ENCODE measurements at places on chromosomes 4 and X. TPM values are rescaled to one million over a fixed set of nuclear protein-coding genes. Genes with fewer than 3 reads are reported as not detected.

The LUZP4 gene
- total RNA-seq, result not detected

GRCh38 chrX:153739754-153740486 is 15.3 kb downstream of the ABCD1 start:
- DNase-seq, result no peak

DNA sequence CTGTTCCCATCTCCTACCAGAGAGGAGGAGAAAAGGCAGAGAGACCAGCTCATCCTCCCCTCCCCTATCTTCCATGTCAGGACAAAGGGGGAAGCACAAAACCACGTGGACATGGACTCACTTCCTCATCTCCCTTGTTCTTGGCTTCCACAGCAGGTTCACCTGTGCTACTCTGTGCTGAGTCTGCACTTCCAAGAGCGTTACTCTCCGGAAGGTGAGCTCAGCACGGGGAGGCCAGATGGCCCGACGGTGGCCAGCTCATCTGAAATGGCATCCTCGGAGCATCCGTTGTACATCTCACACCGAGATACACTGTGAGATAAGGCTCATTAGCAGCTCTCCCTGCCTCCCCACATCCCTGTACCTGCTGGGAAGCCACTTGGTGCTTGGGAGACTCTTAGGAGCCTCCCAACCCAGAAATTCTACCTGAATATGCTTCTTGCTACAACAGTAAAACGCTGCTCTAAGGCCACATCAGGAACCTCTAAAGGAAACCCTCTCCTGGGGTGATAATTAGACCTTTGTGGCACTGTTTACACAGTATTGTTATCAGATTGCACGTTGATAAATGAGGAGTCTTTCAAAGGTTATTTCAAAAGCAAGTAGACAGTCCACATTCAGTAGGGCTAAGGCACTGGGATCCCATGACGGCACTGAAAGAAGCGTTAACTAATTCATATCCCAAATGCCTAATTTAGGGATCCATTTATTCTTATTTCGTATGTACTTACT is 19.4 kb downstream of the LGI2 start:
- DNase-seq, result no peak

DNA sequence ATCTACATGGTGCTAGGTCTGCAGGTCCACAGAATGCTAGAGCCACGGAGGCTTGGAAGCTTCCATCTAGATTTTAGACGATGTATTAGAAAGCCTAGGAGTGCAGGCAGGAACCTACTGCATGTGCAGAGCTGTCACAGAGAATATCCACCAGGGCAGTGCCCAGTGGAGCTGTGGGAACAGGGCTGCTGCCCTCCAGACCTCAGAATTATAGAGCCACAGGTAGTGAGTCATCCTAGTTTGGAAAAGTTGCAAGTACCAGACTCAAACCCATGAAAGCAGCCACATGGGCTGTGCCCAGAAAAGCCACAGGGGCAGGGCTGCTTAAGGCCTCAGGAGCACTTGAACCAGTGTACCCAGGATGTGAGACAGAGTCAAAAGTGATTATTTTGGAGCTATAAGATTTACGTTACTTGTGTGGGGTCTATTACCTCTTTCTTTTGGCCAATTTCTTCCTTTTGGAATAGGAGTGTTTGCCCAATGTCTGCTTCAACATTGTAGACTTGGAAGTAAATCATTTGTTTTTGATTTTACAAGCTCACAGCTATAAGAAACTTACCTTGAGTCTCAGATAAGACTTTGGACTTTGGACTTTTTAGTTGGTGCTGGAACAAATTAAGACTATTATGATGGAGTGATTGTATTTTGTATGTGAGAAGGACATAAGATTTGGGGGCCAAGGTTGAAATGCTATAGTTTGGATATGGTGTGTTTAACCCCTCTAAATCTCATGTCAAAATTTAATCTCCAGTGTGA is 143.5 kb upstream of the CHRDL1 start:
- DNase-seq, result no peak

GRCh38 chr4:174708381-174708780 is 120.7 kb downstream of the GLRA3 start:
- DNase-seq, result no peak

GRCh38 chr4:113951263-113951662 is 28.2 kb downstream of the ARSJ start:
- peak; percentile 27 for DNase-seq

- DNase-seq, result no peak
Measured at GRCh38 chrX:11117745-11118144, 6.6 kb downstream of the HCCS start.
